NCI-H1436 (cell line): ENCODE measurements at places on chromosomes 13 and 19.

GRCh38 chr13:51562011-51562671 is 22.1 kb upstream of the WDFY2 start:
- no peak for DNase-seq

DNA sequence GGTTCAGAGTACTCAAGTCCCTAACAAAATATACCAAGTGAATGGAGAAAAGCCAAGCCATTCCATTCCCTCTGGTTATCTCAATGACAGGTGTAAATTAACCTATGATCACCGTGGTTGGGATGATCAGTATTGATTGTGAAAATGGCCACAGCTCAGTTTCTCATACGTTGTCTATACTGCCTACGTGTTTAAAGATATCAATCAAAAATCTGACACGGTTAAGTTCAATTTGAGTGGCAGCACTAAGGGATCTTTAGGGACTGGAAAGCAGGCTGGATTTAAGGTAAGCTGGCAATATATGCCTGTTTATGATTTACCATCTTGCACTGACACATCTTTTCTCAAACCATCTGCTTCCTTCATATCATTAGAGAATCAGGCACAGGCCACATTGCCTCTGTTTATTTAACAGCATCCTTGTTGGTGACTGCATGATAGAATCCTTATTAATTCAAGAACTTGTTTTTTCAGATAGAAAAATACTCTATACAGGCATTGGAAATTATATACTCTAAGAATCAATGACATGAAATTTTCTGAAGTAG is 907.9 kb downstream of the PCDH9 start:
- DNase-seq, result no peak

GRCh38 chr19:10817291-10818038 is 18.5 kb downstream of the TMED1 start:
- no peak for DNase-seq

DNA sequence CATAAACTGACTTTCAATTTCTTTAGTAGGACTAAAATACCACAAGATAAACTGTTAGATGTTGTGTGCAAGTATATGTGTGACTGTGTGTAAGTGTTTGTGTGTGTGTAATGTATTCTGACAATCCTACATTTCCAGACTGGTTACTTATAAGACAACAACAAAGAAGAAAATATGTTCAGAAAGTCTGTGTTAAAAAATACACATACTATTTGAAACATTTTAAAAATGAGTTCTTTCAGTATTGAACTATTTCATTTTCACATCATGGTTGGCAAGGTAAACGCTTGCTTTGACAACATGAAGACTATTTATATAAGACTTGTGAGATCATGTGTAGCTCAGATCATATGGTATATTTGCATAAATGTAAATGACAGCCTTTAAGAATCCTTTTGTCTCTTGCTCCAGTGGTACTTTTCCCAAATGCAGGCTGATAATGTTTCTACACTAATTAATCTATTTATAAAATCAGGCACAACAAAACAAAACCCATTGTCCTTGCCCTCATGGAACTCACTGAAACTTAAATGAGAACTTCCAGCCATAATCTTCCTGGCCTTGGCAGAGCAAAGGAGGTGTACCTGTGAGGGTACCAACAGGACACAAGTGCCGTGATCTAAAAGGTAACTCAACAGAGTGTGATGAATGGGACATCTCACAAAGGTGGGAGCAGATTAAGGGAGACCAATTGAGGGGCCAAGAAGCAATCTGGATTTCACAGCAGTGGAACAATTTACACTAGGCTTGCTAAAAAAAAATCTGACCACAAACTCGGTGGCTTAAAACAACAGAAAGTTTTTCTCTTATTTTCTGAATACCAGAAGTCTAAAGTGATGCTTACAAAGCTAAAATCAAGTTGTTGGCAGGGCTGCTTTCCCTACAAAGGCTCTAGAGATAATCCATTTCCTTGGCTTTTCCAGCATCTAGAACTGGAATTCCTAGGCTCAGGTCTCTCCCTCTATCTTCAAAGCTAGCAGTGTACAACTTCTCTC is 349.0 kb downstream of the TBC1D4 start:
- no peak for DNase-seq

DNA sequence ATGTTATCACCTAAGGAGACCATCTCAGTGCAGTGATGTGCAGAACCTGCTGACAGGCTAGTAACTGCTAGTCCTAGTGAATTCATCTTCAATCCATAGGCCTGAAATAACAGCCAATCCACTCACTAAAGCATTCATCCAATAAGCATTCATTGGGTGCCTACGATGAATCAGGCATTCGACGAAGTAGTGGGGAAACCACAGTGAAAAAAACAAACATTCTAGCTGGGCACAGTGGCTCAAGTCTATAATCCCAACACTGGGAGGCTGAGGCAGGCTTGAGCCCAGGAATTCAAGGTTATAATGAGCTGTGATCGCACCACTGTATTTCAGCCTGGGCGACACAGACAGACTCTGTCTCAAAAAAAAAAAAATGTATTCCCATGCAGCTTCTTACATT is 135.6 kb downstream of the RNF17 start:
- no peak for DNase-seq

DNA sequence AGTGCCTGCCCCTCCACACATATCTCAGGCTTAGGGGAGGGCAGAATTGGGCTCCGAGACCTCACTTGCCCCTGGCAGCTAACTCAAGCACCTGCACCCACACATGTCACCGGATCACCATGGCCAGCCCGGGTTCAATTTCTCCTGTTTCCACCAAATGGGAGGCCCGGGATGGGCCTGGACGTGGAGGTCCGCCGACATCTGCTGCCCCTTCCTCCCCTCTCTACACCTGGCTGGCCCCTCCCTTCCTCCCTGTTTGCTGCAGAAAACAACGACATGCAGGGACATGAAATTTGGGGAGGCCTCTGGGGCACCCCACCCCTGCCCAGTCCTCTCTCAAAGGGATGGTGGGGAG is 1.3 kb downstream of the PRKD2 start:
- no peak for DNase-seq
